ENCODE measurements at places on chromosomes 16 and 17.

DNA sequence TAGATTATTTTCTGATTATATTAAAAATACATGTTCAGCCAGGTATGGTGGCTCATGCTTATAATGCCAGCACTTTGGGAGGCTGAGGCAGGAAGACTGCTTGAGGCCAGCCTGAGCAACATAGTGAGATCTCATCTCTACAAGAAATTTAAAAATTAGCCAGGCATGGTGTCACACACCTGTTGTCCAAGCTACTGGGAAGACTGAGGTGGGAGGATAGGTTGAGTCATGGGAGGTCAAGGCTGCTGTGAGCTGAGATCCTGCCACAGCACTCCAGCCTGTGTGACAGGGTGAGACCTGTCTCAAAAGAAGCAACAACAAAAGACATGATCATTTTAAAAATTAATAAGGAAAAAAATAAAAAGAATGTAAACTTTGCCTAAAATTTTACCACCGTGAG, 40.7 kb downstream of the PRAC1 start:
- no peak for DNase-seq

GRCh38 chr16:84604477-84605013, 13.3 kb downstream of the COTL1 start:
- DNase-seq, result no peak

- DNase-seq, result no peak
These were observed 15.0 kb downstream of the SLC7A5 start for GRCh38 chr16:87854053-87854906.

DNA sequence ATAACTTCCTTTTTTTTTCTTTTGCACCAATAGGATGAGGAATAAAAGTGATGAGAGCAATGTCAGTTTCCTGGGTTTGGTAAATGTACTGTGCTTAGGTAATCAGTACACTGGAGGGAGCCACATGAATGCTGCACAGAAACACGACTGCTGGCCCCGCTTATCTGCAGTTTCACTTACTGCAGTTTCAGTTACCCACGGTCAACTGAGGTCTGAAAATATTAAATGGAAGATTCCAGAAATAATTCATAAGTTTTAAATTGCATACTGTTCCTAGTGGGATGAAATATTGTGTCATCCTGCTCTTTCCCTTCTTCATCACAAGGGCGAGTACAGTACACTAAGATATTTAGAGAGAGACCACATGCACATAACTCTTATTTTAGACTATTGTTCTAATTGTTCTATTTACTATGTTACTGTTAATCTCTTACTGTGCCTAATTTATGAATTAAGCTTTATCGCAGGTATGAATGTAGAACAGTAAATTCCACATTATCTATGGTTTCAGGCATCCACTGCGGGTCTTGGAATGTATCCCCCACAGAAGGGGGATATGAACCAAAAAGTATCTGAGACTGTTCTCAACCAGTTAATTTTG, 6.4 kb upstream of the LGALS3BP start:
- DNase-seq, result no peak

DNA sequence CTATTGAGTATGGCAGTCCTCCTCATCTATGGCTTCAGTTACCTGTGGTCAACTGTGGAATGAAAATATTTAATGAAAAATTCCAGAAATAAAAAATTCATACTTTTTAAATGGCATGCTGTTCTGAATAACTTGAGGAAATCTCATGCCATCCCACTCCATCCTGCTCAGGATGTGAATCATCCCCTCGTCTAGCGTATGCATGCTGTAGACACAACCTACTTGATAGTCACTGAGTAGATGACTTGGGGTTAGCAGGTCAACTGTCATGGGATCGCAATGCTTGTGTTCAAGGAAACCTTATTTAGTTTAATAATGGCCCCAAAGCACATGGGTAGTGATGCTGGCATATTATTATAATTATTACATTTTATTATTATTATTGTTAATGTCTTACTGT, 4.8 kb upstream of the VAC14 start:
- DNase-seq, result peak; percentile 94

GRCh38 chr17:35660902-35661301, 70.5 kb upstream of the RASL10B start:
- DNase-seq, result no peak

DNA sequence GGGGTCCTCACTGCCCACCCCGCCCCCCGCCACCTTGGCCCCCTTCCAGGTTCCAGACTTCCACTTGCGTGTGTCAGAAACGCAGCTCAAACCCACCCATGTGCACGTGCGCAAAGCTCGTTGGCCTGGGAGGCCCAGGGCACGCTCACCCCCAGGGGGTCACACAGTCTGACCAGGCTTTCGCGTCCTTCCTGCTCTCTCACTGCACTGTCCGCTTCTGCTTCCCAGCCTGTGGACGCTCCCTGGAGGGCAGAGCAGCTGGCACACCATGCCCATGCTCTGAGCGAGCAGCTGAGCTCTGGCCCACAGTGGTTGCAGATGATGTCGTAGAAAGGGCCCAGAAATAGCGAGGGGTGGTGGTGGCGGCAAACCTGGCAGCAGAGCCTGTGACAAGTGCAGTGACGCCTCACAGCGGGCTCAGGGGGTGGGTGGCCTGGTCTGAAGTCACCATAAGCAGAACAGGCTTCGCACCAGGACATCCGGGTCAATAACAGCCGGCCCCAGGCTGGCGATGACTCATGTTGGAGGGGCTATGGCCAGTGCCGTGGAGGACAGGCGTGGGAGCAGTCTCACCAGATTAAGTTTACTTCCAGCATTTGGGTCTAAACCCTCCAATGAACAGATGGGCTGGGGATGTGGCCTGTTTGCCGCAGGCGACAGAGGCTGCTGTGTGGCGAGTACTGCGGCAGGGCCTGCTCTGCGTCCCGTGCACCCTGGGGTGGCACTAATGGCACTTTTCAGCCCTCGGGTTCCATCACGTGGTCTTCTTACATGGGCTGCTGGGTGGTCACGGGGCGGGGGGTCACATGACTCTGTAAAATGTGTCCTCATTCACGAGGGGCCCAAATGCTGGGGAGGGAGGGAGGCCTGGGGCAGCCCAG, 49.0 kb downstream of the NT5M start:
- DNase-seq, result peak; percentile 10

DNA sequence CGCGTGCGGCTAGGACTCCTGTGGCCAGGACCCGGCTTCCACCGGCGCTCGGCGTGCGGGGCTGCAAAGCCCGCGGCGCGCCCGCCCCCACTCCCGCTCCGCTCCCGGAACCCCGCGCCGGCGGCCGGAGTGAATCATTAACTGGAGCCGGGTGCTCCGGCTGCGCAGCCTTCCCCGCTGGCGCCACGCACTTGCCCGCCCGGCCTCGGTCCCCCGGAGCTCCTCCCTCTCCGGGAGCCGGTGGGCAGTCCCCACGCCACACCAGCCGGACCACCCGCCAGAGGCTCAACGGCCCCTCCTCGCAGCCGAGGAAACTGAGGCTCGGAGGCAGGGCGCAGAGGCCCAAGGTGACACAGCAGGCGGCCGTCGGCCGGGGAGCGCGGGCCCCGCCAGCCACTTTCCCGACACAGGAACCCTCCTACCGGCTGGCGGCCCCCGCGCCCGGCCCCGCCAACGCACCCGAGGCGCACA, 580 bp downstream of the BCAR1 start:
- DNase-seq, result no peak

- DNase-seq, result no peak
These were observed 5.6 kb downstream of the PPL start for GRCh38 chr16:4931381-4931780.

DNA sequence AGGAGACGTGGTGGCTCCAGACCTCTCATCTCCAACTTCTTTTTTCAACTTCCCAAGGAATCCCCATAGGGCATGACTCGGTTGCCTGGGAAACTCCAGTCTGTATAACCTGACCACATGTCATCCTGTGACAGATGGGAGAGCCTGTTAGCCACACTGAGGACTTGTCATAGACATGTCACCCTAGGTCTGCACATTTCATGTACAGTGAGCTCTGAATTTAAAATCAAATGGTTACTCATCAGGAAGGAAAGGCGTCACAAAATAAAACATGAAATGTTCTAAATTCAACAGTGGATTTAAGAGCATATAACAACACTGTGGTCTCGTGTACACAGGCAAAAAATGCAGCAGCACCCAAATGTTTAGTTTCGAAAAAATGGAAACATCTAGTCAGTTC, 22.2 kb upstream of the ADAMTS18 start:
- DNase-seq, result no peak

DNA sequence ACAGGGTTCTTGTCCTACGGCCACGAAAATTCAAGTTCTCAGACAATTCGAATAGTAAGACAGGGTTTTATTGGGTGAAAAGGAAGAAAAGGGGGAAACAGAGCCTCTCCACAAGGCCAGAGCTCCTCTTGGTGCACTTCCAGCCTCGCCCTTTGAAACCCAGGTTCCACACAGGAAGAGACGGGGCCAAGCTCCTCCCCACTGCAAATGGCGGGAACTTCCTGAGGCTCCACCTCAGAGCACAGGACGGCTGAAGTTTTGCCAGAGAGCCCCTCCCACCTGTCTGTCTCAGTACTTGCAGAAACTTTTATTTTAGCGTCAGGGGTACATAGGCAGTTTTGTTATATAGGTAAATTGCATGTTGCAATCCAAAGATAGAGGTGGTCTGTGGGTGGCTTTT, 165.7 kb upstream of the CDH8 start:
- no peak for DNase-seq

- DNase-seq, result no peak
These were observed 50.7 kb downstream of the TOX3 start for GRCh38 chr16:52496051-52496876.

DNA sequence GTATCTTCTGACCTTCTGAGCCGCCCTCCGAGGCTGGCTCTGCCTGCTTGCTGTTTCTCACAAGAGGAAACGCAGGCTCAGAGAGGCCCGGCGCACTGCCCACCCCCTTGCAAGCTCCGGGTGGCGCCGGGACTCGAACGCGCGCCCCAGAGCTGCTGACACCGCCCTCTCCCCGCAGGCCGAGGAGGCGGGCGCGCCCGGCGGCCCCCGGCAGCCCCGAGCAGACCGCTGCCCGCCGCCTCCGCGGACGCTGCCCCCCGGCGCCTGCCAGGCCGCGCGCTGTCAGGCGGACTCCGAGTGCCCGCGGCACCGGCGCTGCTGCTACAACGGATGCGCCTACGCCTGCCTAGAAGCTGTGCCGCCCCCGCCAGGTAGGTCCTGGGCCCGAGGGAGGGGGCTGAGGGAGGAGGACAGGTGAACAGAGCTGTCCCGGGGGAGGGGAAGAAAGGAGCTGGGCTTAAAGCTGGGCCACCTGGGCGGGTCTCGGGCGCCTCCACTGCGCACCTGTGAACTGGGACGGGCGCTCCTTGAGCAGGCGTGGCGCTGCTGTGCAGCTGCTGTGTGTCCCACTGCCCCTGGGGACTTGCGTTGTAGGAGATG, 18.2 kb downstream of the WFDC1 start:
- DNase-seq, result no peak

GRCh38 chr17:43721537-43722268, 36.9 kb downstream of the SOST start:
- no peak for DNase-seq

GRCh38 chr17:49687878-49688491, 10.1 kb upstream of the SPOP start:
- no peak for DNase-seq

- no peak for DNase-seq
These were observed 18.6 kb downstream of the GRIN2C start for GRCh38 chr17:74840989-74841666.

GRCh38 chr17:44324092-44324570, 492 bp downstream of the SLC25A39 start:
- no peak for DNase-seq

DNA sequence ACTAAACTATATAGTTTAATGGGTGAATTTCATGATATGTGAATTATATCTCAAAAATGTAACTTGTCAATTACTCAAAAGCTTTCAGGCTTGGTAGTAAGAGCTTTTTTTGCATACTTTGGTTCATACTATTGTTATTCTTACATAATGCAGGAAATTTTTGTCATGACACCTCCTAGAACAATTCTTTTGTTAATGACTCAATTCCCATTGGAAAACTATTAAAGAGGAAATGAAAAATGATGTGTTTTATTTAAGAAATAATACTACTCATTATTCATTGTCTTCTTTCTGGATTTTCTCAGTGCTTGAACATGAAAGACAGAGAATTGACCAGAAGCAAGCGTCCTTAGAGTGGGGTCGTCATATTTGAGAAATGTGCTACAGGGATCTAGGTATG, 196.4 kb upstream of the KCNJ16 start:
- no peak for DNase-seq

- no peak for DNase-seq
These were observed 6.6 kb downstream of the PHB1 start for GRCh38 chr17:49407981-49408501.

DNA sequence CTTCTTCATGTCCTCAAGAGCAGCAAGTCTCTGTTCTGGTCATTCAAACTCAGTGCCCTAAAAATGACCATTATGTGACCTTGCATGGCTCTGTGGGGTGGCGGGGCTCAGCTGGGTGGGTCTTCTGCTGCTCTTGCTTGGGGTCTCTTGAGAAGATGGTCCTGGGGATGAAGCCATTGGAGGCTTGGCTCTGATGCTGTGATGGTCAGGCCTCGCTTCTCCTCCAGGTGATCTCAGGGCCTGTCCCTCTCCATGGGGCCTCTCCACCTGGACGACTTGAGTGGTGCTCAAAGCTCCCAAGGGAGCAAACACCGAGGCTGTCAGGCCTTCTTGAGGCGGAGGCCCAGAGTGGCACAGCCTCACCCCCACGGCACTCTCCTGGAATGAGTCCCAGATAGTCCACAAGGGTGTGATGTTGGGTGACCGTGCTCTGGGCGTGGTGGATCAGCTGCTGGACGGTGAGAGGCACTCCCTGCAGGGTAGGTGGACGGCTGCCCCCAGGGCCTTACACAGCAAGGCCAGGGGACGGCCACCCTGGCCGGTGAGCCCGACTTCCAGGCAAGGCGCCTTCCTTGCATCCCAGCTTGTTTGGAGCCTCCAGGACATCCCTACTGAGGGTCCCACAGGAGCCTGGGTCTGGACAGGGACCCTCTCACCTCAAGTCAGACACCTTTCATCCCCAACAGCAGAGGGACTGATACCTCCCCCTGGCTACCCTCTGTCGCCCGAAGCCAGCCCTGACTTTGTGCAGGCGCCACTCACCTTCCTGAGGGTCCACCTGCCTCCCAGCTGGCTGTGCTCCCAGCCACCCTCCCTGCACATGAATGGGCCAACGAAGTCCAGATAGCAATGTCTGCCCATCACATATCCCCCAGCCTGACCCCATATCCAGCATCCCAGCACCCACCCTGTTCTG, 48.7 kb downstream of the USP22 start:
- no peak for DNase-seq
